NCI-H2171 treated with DMSO at 0.1 percent for 48 hours (cell line): ENCODE measurements at places on chromosomes 5 and 9.

- no peak for DNase-seq
Observed at GRCh38 chr9:5008202-5008601, 23.1 kb downstream of the JAK2 start.

GRCh38 chr5:65837139-65837538 lies 89.2 kb upstream of the ERBIN start:
- DNase-seq = no peak

- DNase-seq = no peak
Observed at GRCh38 chr5:120599576-120599975, 135.5 kb downstream of the PRR16 start.

- no peak for DNase-seq
Observed at GRCh38 chr5:69512740-69513260, 20.2 kb downstream of the OCLN start.

DNA sequence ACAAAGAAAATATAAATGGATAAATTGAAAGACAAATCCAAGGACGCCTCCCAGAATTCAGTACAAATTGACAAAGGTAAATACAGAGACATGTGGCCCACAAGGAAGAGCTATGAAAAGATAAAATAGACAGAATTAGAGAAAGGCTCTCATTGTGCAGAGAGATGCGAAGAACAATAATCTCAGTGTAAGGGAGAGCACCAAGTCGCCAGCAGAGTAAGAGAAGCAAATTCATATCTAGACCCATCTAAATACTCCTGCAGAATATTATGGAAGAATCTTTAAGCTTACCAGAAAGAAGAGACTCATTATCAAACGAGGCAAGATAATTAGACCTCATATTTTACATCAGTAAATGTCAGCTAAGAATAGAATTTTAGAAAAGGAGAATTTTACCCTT lies 101.7 kb upstream of the ITGA1 start:
- DNase-seq = no peak

DNA sequence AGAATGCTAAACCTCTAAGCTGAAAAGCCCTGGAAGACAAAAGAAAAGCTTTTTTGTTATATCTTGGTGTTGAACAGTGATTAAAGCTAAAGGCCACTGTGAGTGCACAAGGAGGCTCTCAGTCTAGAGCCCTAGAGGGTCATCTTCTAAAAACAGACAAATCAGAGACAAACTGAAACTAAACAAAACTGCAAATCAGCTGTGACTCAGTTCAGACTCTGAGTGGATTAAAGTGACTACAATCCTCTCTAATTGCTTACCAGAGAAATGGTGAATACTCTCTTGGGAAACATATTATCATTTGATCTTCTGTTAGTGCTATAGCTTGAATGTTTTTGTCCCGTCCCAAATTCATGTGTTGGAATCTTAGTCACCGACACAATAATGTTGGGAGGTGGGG lies 491.9 kb downstream of the CDH18 start:
- DNase-seq = no peak

DNA sequence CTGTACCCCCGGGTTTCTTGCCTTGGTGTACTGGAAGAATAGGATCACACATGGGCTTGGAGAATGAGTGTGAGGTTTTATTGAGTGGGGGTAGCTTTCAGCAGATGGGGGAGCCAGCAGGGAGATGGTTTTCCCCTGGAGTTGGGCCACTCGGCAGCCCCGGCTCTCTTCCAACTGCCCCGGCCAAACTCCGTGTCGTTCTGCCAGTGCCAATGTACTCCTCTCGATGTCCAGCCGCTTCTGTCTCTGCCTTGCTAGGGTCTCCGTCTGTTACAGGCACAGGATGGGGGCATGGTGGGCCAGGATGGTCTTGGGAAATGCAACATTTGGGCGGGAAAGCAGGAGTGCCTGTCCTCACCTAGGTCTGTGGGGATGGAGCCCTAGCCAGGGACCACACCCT lies 7.6 kb upstream of the PLPP6 start:
- no peak for DNase-seq

- no peak for DNase-seq
Observed at GRCh38 chr5:130055572-130055971, 151.3 kb downstream of the CHSY3 start.

DNA sequence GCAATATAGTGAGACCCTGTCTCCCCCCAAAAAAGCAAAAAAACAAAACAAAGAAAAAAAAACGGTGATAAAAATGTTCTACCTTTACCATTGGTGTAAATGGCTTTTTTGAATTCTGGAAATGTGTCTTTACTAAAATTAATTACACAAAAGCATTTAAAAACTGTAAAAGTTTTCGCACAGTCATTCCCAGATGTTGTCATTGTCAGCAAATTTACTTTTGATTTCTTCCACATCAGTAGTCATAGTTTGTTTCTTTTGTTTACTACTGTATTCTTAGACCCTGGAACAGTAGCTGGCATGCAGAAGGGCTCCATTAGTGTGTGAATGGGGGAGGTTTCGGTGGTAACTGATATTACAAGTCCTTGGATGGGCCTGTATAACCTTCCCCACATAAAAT lies 39.5 kb downstream of the CCDC171 start:
- DNase-seq = peak; percentile 23

- DNase-seq = no peak
Observed at GRCh38 chr9:131084661-131085369, 11.5 kb upstream of the AIF1L start.

DNA sequence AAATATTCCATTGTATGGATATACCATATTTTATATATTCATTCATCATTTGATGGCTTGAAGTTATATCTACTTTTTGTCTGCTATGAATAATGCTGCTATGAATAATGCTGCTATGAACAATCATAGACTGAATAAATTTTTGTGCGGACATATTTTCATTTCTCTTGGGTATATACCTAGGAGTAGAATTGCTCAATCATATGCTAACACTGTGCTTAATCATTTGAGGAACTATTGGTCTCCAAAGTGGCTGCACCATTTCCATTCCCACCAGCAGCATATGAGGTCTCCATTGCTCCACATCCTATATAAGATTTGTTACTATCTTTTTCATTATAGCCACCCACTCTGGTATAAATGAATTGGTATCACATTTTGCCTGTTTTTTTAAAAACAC lies 18.3 kb upstream of the TEK start:
- DNase-seq = no peak

DNA sequence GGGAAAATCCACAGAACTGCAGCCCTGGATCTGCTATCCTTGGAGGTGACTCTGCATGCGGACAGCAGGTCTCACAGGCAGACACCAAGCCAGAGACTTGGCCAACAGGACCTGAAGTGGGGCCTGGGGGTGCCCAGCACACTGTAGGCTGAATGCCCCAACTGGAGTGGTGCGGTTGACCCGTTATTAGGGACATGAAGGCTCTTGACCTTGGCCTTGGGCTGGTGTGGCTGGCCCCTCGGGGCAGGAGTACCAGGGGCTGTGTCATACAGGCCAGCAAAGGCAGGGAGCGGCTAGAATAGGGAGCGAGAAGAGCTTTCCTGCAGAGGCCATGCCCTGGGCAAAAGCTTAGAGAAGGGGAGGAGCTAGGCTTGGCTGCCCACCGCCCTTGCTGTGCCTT lies 153.2 kb upstream of the MVB12B start:
- no peak for DNase-seq

DNA sequence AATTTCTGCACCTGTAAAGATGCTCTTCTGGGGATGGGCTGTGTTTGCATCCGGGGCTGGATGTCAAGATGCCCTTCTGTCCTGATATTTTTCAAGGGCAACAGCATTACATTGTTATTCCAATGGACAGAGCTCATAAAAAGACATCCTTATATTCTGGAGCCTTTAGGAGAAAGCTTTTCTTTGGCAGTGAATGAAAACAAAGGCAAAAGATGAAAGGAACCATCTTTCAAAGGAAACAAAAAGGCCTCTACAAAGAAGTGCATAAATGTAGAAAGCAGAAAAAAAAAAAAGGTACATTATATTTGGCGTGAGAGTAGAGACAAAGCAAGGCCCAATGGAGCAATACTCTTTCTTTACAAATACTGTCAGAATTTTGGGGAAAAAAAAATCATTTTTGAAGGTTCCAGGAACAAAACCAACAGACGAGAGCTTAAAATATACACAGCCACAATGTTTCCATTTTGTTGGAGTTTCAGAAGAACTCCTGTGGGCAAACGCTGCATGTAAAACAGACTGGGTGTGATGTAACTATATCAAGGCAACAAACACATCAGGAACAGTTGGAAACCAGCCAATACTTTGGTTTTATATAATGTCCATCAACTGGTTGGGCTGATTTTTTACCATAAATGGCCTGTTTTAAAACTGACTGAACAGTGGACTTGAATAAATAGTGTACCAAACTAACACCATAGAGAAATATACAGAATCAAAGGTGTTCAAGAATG lies 885.6 kb upstream of the DMAC1 start:
- DNase-seq = peak; percentile 12

- DNase-seq = no peak
Observed at GRCh38 chr5:79702606-79703380, 13.2 kb downstream of the CMYA5 start.

DNA sequence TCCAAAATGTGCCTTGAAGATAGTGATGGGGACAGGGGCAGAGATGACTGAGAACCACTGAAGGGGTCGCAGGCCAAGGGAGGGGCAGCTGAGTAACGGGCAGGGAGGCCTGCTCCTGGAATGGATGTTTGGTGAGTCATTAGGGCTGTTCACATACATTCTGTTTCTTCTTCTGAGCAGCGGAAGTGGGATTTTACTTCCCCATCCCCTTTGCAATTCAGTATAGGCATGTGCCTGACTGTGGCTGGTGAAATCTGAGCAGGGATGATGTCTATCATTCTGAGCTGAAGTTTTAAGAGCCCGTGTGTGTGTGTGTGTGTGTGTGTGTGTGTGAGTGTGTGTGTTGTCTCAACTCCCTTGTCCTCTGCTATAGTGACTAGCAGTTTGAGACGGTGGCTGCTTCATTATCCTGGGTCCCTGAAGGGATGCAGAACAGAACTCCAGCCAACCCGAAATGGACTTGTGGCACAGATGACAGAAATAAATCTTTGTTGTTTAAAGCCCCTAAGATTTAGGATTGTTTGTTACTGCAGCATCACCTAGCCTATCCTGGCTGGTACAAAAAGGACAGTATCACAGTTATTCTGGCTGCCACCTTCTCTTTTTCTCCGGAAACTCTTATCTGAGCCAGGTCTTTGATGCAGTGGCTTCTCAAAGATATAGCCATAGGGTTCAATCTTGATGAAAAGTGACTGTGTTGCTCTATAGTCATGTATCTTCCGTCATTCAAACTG lies 29.2 kb upstream of the TGFBI start:
- DNase-seq = no peak

- no peak for DNase-seq
Observed at GRCh38 chr5:89208811-89209210, 325.8 kb upstream of the MEF2C start.

- no peak for DNase-seq
Observed at GRCh38 chr5:138985256-138985655, 110.1 kb upstream of the LRRTM2 start.
